ENCODE measurements at places on chromosomes 7 and 10. TPM values are rescaled to one million over a fixed set of nuclear protein-coding genes. Genes with fewer than 3 reads are reported as not detected.

Gene FASTK
- 54.2 TPM for total RNA-seq

Gene LDB3
- 2.5 TPM for total RNA-seq

Gene PLPP4
- 0.38 TPM for total RNA-seq

Gene FEZF1
- total RNA-seq = not detected

Gene TEX47
- total RNA-seq = not detected

Gene PVRIG
- total RNA-seq = 1.4 TPM

Gene SPDYE5
- not detected for total RNA-seq

Gene GIMAP7
- 47.0 TPM for total RNA-seq

Gene AHCYL2
- total RNA-seq = 106 TPM

Gene MBL2
- total RNA-seq = not detected

DNA sequence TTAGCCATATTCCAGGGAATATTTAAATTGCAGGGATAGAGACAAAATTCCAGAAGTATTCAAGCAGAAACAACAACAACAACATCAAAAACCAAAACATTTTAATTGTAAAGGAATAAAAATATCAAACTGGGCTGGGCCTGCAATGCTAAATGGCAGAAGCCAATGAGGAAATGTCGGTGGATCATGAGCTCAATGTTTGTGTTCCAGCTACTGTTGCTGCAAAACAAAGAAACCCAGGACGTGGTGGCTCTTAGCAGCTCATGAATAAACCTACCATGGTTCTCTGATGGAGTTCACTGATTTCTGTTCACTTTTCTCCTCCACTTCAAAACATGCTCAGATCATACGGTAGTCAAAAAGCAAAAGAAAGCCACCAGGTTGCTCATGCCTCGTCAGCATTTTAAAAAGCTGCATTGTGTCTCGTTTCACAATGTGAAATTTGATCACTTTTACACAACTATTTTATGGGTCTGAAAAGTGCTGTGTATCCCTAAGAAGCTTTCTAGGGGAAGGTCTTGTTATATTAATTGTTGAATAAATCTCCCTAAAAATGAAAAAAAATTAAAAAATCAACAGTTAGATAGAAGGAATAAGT is 54.0 kb downstream of the ASNS start:
- H3K27ac ChIP-seq = no peak overlapping the region
- H3K27me3 ChIP-seq = no peaks in the 10 kb centered on the region
- H3K4me3 ChIP-seq = no peak overlapping the region
- DNase-seq = no peak

- no peak overlapping the region for H3K4me3 ChIP-seq
- DNase-seq = no peak
- no peaks in the 10 kb centered on the region for H3K36me3 ChIP-seq
Measured at GRCh38 chr10:31401287-31401686, 82.3 kb downstream of the ZEB1 start.

- H3K4me1 ChIP-seq = no peaks in the 10 kb centered on the region
- no peak overlapping the region for H3K27ac ChIP-seq
- H3K27me3 ChIP-seq = no peaks in the 10 kb centered on the region
- H3K4me3 ChIP-seq = no peak overlapping the region
Measured at GRCh38 chr7:132059141-132059540, 502.7 kb upstream of the PODXL start.

DNA sequence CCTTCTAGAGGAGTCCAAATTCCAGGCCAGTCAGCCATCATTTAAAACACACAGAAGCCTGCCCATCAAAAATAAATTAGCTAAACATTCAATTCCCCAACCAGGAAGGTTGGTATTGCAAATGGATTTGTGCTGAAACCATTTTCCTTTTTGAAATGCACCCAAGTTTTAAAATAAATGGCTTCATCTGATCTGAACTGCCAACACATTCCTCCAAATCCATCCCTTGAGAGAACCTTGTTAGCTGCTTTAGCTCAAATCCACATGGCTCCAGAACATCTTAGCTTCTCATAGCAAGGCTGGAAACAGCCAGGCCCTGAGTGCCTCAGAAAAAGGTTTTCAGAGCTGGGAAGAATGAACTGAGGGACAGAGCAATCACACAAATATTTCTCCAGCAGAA is 306.3 kb downstream of the FZD1 start:
- H3K4me3 ChIP-seq = no peak overlapping the region
- no peaks in the 10 kb centered on the region for H3K27me3 ChIP-seq
- H3K4me1 ChIP-seq = no peaks in the 10 kb centered on the region
- no peaks in the 10 kb centered on the region for H3K36me3 ChIP-seq
- no peak for DNase-seq

DNA sequence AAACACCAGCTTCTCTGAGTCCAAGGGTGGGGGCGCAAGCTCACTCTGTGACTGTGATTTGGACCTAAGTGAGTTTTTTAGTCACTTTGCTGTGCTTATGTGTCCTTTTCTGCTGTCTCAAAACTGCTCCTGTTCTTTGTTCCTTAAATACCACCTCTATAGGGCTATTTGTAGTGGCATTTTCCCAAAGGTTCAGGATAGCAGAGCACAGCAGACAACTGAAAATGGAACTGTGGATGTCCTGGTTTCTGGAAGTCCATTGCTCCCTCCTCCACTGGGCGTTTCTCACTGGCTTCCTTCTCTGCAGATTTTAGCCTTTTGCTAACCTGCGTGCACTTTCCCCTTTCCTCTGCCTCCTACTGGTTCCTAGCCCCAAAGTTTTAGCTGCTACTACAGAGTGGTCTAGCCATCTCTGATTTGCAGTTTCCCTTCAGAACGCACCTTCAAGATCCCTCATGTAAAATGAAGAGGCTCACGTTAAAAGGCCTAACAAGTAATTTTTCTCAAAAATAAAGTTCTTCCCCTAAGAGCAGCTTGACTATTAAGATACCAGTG is 25.6 kb downstream of the BLVRA start:
- no peaks in the 10 kb centered on the region for H3K27me3 ChIP-seq
- no peak overlapping the region for H3K27ac ChIP-seq
- H3K36me3 ChIP-seq = peaks cover 15% of the 10 kb centered on the region
- no peak overlapping the region for H3K4me3 ChIP-seq

DNA sequence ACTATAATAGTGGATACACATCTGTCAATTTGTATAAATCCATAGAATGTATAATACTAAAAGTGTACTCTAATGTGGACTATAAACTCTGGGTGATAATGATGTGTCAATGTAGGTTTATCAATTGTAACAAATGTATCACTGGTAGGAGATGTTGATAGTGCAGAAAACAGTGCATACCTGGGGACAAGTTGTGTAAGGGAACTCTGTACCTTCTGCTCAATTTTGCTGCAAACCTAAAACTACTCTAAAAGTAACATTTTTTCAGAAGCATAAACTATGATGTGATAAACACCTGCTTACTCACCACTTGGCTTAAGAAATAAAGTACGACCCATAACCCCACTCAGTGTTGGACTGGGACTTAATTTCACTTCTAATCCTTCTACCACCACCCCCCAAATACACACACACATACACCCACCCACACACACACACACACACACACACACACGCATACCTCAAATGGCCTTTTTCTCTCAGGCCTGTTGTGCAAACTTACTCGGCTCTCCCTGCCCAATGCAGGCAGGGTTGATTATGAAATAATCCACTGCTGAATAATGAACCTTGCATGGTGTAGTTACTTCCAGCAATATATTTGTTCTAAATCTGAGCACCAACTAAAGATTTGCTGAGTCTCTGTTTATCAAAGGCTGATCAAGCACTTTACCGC is 154.1 kb upstream of the KMT2E start:
- no peak overlapping the region for H3K27ac ChIP-seq
- H3K4me1 ChIP-seq = no peaks in the 10 kb centered on the region
- no peaks in the 10 kb centered on the region for H3K36me3 ChIP-seq
- DNase-seq = no peak

DNA sequence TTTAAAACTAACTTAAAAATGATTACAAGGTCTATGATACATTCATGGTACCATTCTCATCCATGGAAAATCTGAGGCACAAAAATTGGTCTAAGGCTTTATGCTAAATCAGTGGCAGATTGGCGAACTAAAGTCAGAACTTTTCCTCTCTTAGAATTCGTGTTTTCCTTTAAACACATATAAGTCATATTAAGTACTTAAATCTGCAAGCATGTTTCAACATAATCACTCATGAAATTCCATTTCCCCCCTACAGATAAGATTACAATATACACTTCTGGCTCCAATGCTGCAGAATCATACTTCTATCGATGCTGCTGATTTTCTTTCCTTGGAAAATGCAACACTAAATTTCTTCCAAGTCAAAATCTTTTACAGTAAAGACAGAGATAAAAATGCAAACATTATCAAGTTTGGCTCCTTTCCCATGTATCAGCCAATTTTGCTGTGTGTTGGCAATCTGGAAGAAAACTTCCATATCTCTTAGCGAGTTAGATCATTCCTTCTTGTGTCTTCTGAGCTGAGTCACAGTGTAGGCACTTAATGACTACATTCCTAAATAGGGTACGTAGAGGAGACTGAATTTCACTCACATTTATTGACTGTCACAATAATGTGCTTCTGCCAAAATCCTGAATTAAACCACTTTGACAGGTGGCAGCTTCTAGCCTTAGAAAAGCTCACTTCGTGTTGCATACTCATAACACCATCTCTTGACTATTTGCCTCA is 76.4 kb upstream of the LRRC17 start:
- H3K4me3 ChIP-seq = no peak overlapping the region
- H3K4me1 ChIP-seq = no peaks in the 10 kb centered on the region
- H3K27me3 ChIP-seq = no peaks in the 10 kb centered on the region
- DNase-seq = no peak

GRCh38 chr7:46168671-46169383 is 247.8 kb upstream of the IGFBP3 start:
- no peak overlapping the region for H3K27ac ChIP-seq
- DNase-seq = no peak

DNA sequence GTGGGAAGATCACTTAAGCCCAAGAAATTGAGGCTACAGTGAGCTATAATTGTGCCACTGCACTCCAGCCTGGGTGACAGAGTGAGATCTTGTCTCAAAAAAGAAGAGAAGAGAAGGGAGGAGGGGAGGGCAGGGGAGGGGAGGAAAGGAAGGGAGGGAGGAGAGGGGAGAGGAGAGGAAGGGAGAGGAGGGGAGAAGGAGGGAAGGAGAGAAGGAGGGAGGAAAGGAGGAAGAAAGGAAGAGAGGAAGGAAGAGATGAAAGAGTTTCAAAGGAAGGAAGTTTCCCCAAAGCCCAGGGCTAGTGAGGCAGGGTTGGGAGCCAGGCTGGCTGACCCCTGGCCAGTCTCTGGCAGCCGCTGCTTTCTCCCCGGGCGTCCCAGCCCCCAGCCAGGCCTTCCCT is 32.6 kb downstream of the EPHB4 start:
- no peak overlapping the region for H3K4me3 ChIP-seq
- H3K27ac ChIP-seq = no peak overlapping the region
- no peaks in the 10 kb centered on the region for H3K36me3 ChIP-seq
- H3K27me3 ChIP-seq = peaks cover 6% of the 10 kb centered on the region
- H3K4me1 ChIP-seq = peaks cover 3% of the 10 kb centered on the region

DNA sequence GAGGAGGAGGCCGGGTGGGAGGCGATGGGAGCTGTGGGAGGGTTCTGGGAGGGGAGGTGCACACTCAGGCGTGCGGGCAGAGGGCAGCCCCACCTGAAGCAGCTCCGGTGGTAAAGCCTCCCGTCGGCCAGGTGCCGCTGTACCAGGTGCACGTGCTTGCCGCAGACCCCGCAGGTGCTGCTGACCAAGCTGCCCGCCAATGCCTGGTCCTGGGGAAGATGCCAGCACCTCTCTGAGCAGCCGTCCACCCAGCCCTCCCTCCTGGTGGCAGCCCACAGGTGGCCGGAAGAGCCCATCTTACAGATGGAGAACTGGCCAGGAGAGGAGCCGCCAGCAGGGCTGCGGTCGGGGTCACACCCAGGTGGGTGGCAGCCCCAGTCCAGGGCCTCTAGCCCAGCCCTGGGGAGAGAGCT is 12.6 kb downstream of the MICALL2 start:
- peaks cover 8% of the 10 kb centered on the region for H3K36me3 ChIP-seq
- H3K27me3 ChIP-seq = no peaks in the 10 kb centered on the region
- DNase-seq = no peak
- no peak overlapping the region for H3K4me3 ChIP-seq
- no peaks in the 10 kb centered on the region for H3K4me1 ChIP-seq

- H3K4me3 ChIP-seq = no peak overlapping the region
- H3K36me3 ChIP-seq = no peaks in the 10 kb centered on the region
- no peaks in the 10 kb centered on the region for H3K27me3 ChIP-seq
- H3K27ac ChIP-seq = no peak overlapping the region
- no peaks in the 10 kb centered on the region for H3K4me1 ChIP-seq
- DNase-seq = no peak
Measured at GRCh38 chr7:84100866-84101265, 93.7 kb downstream of the SEMA3A start.

DNA sequence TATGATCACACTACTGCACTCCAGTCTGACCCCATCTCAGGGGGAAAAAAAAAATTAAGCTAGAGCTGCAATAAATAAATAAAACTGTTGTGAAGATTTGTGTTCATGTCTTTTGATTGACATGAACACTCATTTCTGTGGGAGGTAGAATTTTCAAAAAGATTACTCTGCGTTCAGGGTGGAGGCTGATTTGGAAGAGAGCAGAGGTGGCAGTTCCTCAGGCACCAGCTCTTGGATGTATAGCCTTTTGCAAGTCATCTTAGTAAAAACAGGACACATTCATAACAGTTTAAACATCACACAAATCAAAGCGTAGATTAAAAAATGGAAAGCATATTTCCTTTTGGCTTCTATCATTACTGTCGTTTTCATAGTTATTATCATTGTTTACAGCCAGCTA is 243.5 kb upstream of the LRGUK start:
- no peaks in the 10 kb centered on the region for H3K27me3 ChIP-seq
- H3K27ac ChIP-seq = no peak overlapping the region
- no peak overlapping the region for H3K4me3 ChIP-seq
- no peaks in the 10 kb centered on the region for H3K36me3 ChIP-seq
- H3K4me1 ChIP-seq = peaks cover 2% of the 10 kb centered on the region
- no peak for DNase-seq

- DNase-seq = no peak
- no peaks in the 10 kb centered on the region for H3K27me3 ChIP-seq
- no peaks in the 10 kb centered on the region for H3K36me3 ChIP-seq
- H3K4me1 ChIP-seq = no peaks in the 10 kb centered on the region
- no peak overlapping the region for H3K27ac ChIP-seq
Measured at GRCh38 chr7:41858201-41858600, 155.3 kb upstream of the INHBA start.
